Cardiac fibroblast (primary cell): ENCODE measurements at places on chromosomes 7 and 10.

- DNase-seq, result no peak
Observed at GRCh38 chr7:128076196-128076795, 45.1 kb upstream of the LRRC4 start.

GRCh38 chr7:27434756-27435400 is 192.3 kb downstream of the EVX1 start:
- DNase-seq, result no peak

DNA sequence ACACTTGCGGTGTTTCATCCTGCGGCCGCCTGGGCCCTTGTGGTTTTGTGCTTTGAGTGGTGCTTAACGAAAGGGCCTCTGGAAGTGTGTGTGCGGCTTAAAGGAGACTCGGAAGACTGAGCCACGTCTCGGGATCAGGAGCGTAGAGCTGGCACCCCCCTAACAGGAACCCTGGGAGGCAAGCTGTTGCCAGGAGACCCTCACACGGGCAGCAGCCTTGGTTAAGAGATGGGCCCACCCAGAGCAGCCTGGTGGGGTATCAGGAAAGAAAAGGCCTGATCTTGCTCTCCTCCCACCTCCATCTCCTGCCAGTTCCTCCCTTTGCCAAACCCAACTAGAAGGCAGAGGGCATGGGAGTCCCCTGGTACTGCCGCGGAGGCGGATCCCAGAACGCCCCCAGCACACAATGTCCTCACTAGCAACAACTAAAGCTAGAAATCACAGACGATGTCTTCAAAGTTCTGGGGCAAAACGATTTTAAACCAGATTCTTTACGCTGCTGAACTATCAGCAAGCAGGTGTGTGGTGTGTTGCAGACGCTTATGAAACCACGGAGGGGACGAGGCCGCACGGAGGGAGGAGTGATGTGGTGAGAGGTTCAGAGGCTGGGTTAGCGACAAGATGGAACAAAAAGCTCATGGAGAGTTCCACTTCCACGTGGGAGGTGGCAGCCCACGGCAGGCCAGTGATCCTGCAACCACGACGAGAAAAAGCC is 67.0 kb upstream of the INPP5A start:
- no peak for DNase-seq

DNA sequence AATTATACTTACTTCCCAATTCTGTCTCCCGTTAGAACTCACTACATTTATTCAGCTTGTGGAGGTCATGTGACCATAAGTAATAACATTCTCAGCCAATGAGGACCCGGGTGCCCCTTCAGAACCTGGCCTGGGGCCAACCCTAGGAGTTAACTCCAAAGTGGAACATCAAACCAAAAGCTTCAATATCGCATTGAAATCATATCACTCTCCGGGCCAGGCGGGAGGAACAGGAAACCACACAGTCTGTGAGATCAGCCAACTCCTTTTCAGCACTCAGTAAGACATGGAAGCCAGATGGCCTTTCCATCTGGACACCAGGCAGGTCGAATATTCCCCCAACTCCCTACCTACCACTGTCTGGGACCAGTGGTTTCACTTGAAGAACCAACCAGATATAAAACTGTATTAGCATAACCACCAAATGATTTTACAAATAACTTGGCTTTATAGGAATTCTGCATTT is 5.5 kb downstream of the CREB3L2 start:
- peak; percentile 84 for DNase-seq

GRCh38 chr7:111735661-111736551 is 173.6 kb upstream of the IMMP2L start:
- DNase-seq, result peak; percentile 88

GRCh38 chr10:109029870-109030269 is 893.4 kb downstream of the XPNPEP1 start:
- DNase-seq, result no peak

DNA sequence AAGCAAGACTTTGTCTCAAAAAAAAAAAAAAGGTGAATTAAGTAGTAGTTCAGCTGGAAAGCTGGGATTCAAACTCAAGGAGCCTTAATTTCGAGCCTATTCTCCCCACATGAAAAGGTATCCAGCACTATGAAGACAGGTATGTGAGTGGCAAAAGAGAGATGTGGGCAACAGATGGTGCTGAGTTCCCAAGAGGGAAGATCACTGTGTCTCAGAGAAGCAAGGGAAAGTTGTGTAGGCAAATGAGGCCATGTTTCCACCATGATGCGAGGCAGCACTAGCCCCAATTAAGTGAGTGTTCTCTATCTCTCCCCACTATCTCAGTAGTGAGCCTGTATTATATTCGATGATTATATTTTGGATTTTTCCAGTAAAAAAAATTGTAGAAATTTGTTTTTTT is 19.8 kb upstream of the ST7 start:
- DNase-seq, result no peak

- peak; percentile 38 for DNase-seq
Observed at GRCh38 chr10:26755443-26755903, 58.0 kb downstream of the PDSS1 start.

DNA sequence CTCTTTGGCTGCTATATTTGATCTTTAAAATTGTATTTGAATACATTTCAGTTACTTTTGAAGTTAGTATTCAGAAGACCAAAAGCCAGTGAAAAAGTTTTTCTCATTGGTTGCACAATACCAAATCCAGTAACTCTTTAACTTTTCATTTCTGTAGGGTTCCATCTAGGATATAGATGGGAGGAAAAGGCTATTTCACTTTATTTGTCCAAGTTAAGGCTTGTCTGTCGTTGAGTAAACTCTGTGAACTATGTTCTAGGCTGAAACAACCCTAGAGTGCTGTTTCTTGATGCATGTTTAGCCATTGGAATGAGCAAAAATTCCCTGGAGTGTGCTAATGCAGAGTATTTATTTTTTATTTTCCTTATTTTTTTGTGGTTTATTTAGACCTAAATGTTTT is 834.7 kb upstream of the KCND2 start:
- DNase-seq, result no peak

DNA sequence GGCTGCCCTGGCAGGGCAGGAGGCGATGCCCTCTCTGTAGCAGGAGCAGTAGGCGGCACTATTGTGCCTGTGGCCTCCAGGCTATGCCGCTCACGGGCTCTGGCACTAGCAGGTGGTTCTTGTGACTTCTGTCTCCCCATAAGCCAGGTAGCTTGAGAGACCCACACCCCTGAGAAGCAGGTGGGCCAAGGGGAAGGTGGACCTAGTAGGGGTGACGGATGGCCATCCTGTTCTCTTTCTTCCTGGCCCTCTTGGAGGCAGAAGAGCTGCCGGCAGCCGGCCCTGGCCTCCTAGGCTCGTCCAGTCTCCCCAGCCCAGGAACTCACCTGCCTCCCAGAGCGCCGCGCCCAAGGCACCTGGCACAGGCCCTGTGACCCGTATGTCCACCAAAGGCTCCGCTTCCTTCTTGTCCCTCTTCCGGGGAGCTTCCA is 15.4 kb downstream of the MMRN2 start:
- no peak for DNase-seq

GRCh38 chr10:105473170-105473569 is 832.1 kb downstream of the SORCS3 start:
- no peak for DNase-seq

DNA sequence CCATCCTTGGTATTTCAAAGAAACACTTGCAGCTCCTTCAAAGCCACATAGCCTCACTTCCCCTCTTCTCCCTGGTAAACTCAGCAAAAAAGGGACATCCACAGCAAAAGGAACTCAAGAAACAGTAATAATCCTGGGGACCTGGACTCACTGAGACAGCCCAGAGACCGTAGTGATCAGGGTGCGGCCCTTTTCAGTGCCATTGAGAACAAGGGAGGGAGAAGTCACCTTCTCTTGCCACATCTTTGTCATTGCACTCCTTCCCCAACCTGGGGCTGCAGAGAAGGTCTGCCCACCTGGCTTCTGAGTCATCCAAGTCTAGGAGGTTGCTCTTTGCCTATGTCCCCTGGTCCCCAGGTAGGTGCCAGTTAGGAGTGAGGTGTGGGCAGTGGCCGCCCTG is 93.9 kb upstream of the SH2B2 start:
- no peak for DNase-seq

DNA sequence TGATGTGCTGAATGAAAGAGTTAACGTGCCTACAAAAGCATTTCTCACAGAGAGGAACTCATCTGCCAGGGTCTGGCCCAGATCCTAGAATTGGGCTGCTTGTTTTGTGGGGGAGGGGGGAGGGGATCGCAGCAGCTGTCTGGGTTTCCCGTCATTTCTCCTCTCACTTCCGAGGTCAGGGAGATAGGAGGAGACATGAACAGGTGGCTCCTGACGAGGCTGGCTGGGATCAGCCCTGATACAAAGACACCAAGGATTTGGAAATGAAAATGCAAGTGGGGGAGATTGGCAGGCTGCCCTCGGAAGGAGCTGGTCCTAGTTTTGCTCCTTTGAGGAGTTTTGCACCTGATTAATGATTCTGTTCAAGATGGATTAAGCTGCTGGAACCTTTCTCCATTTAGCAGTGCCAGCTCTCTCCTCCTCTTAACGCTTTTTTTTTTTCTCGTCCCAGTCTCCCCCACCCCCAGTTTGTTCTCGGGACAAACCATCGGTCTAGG is 86.8 kb upstream of the KMT2C start:
- DNase-seq, result no peak

- DNase-seq, result no peak
Observed at GRCh38 chr10:101030496-101031127, 317 bp downstream of the PDZD7 start.

DNA sequence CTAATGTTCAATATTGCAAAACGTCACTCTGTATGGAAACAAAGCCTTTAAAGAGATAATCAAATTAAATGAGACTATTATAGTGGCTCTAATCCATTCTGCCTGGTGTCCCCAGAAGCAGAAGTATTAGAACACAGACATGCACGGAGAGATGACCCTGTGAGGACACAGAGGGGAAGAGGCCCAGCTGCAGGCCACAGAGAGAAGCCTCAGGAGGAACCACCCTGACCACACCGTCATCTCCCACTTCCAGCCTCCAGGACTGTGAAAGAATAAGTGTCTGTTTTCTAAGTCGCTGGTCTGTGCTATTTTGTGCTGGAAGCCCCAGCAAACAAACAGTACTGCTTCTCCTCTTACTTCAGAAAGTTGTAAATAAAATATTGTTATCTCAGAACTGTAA is 283.5 kb upstream of the ADARB2 start:
- DNase-seq, result no peak

GRCh38 chr7:128359336-128359735 is 2.2 kb downstream of the PRRT4 start:
- DNase-seq, result no peak

- DNase-seq, result no peak
Observed at GRCh38 chr10:87987206-87987605, 123.8 kb downstream of the PTEN start.

- no peak for DNase-seq
Observed at GRCh38 chr10:100819424-100819823, 74.0 kb downstream of the PAX2 start.

DNA sequence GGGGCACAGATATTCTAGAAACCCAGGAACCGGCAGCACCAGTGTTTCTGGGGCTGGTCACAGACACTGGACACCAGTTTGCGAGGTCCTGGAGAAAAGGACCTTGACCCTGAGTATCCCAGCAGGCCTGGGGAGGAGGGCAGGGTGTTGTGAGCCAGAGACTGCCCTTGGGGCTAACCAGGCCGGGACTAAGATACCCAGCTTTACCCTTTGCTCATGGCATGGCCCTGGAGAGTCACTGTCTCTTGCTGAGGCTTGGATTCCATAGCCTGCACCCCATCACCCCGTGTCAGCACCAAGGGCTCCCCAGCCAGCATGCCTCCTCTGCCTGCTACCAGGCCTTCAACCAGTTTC is 124.4 kb downstream of the COL26A1 start:
- DNase-seq, result no peak

- DNase-seq, result no peak
Observed at GRCh38 chr7:157444843-157445135, 108.0 kb downstream of the DNAJB6 start.

- DNase-seq, result peak; percentile 33
Observed at GRCh38 chr7:41425926-41426325, 277.0 kb downstream of the INHBA start.

- no peak for DNase-seq
Observed at GRCh38 chr7:158975526-158976467, 119.4 kb downstream of the DYNC2I1 start.

- DNase-seq, result no peak
Observed at GRCh38 chr7:15330943-15331342, 230.9 kb downstream of the AGMO start.

DNA sequence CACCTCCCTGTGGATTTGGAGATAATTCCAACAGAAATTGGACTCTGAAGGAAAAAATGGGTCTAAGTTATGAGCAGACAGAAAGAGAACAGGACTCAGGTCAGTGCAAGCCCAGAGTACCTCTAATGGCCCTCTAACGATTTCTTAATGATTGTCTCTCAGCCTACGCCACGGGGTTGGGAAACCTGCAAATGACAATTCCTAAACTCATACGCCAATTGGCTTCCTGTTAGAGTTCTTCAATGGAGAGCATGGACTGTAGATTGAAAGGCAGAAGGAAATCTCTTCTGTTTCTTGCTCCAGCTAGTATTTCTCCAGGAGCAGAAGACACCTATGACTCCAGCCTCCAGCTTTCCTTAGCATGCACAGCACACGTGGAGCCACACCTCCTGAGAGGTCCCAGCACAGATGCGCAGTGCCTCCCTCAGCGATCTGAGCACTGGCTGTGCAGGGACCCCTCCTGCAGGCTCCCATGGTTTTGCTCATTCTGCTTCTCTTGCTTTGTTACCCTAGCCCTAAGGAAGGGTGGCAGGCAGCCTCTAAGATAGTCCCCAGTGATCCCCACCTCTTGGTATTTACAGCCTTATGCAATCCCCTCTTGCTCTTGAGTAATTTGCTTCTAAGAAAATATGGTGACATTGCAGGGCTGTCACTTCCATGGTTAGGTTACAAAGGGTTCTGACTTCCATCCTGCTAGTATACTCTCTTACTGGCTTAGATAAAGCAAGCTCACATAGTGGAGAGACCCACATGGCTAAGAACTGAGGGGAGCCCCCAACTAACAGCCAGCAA is 30.1 kb downstream of the DENND11 start:
- DNase-seq, result peak; percentile 35

DNA sequence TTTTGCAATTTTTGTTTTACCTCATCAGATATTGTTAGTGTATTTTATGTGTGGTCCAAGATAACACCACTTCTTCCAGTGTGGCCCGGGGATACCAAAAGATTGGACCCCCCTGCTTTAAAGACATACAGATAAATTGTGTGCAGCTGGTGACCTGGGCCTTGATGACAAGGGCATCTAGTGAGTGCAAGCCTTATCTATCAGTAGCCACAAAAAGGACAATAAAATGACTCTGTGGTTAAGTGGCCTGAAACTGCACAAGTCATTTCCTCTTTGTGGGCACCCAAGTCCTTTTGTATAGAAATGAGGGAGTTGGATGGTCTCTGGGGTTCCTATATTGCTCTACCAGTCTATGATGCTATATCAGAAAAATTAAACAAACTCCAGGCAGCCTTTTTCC is 98.1 kb downstream of the PARD3 start:
- no peak for DNase-seq

GRCh38 chr10:24483701-24484100 is 240.0 kb downstream of the ARHGAP21 start:
- DNase-seq, result peak; percentile 32

GRCh38 chr10:69335063-69335587 is 56.8 kb downstream of the HK1 start:
- DNase-seq, result peak; percentile 55

- no peak for DNase-seq
Observed at GRCh38 chr10:5711642-5712041, 27.0 kb downstream of the TASOR2 start.
